Left lung (tissue), 14 donors: ENCODE measurements at places on chromosomes 6 and 20.

DNA sequence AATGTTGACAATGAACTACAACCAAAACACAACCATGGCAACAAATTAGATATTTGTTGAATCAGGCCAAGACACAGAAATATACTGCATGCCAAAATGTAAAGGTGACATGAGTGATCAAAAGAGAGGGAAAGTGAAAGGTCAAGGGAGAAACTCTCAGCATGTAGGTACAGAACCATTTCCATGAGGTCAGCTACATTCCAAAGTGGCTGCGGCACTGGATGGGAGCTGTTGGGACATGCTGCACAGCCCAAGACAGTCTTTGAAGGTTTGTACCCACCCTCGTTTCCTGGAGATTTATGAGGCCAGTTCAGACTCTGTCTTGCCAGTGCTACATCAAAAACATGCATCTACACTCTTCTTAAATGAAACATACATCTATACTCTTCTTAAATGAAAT, 579.9 kb downstream of the BMP2 start:
- DNase-seq, result no peak

- DNase-seq, result no peak
These were observed 16.0 kb downstream of the SOD2 start for GRCh38 chr6:159676890-159677505.

GRCh38 chr20:43961541-43962471, 47.2 kb downstream of the TOX2 start:
- DNase-seq, result no peak

GRCh38 chr6:96236471-96236870, 220.7 kb downstream of the FUT9 start:
- no peak for DNase-seq

DNA sequence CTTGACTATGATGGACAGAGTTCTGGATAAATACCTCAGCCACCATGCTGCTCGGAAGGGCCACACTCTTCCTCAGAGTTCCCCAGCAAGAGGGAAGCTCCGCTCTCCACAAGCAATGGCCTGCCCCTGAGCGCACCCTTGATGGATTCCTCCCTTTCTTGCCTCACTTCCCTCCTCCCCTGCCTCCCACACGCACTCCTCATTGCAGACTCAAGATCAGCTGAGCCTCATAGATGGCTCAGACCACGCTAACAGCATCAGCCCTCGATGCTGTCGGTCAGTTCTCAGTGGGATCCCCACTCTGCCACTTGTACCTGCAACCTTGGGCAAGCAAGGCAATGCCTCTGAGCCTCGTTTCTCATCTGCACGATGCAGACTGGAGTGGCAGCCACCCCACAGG, 123.3 kb downstream of the BMP7 start:
- no peak for DNase-seq

DNA sequence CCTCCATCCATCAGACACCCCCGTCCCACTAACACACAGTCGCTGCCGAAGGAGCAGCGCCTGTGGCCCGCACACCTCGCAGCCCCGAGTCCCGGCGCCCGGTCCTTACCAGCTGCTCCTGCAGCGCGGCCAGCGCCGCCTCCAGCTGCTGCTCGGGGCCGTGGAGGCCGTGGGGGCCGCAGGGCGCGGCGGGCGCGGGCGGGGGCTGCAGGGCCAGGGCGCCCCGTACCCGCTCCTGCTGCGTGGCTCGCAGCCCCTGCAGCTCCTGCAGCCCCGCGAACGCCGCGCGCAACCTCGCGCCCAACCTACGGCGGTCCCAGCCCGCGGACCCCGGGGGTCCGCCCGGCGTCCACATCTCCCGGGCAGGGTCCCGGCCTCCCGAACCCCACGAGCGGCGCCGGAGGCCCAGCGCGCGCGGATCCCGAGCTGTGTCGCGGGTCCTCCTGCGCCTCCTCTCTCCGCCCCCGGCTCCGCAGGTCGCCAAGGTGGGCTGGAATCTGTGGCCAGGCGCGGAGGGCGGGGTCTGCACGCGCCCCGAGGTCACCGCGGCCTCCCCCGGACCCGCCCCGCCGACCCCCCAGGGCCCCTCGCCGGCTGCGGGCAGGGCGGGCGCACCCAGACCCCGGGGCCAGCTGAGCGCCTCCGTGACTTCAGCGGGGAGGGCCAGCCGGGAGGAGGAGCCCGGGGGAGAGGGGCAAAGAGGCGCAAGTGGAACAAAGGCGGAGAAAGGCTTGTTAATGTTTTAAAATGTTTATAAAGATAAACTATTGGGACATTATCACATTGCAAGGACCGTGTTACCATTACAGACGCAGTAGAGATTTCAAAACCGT, at the start of gene DACT2:
DACT2 (minus strand) TSS at position 499 of the 833 bp plus-strand sequence; CDS start at position 355, 144 bp downstream.
- DNase-seq, result peak; percentile 26

DNA sequence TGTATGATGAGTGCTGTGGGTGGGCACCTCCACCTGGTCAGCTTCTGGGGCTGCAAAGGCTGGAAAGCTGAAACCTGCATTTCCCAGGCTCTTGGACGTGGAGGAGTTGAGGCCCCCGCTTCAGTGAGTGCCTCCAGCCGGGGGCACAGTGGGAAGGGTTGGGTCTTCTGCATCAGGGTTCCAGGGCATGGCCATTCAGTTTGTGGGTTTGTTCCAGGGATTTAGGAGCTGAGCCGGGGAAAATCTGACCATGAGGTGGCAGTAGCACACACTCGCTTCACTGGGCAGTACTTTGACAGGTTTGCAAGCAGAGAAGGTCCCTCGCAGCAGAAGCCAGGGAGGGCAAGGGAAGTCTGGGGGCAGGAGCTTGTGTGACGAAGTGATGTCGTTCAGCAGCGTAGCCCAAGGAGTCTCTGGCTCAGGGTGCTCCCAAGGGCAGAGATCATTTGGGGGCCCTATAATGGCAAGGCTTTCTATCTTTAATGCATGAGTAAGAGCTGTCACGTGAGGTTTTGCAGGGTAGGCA, 69.5 kb upstream of the SULF2 start:
- no peak for DNase-seq

DNA sequence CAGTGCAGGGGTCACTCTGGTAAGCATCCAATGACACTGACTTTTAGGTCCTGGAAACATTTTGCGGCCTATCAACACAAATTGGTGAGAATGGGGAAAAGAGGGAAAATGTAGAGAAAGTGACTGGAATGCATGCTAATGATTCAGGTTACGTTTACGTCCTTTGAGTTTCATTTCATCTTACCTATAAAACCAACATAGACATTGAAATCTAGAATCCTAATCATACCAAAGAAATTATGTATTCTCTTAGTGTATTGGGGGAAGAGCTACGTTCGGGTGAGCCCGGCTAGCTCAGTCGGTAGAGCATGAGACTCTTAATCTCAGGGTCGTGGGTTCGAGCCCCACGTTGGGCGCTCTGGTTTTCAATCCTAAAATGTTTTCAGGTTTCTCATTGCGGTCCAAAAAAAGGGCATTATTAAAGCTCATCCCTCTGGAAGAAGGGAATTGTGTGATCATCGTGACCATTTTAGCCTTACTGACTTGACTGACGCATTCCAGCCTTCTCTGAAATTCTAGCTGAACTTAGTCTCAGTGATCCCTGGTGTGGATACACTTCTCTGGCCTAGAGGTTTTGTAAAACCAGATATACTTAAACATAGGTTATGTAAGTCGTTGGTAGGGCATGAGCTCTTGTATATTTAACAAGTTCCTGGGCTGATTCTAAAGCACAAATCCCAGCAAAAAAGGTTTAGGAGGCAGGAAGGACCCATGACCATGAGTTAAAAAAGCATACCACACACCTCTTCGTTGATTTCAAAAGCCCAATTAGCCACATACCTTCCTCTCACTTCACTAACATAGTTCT, 18.3 kb downstream of the HMGN4 start:
- DNase-seq, result no peak

- DNase-seq, result no peak
These were observed 120.0 kb upstream of the RREB1 start for GRCh38 chr6:6987749-6988148.

- DNase-seq, result no peak
These were observed 64.2 kb upstream of the INSM1 start for GRCh38 chr20:20303742-20304141.

DNA sequence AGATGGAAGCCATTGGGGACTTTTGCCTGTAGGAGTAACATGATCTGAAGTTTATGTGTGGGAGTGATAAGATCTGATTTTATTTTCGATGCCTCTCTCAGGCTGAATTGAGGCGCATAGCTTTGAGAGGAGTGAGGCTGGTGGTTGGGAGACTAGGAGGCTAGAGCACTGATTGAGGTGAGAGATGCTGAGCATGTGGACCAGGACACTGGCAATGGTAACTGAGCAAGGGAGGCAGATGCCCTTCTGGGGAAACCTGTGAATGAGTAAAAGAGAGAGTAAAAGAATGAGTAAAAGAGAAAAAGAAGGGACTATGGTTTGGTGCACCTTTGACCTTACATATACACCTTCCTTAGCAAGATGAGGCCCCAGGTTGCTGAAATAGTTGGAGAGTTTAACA, 3.0 kb downstream of the RRP36 start:
- DNase-seq, result no peak

- no peak for DNase-seq
These were observed 468.7 kb upstream of the ID4 start for GRCh38 chr6:19368511-19368910.

GRCh38 chr20:62533591-62534495, 58.0 kb upstream of the GATA5 start:
- no peak for DNase-seq

GRCh38 chr6:150759483-150759882, 106.0 kb upstream of the MTHFD1L start:
- no peak for DNase-seq

DNA sequence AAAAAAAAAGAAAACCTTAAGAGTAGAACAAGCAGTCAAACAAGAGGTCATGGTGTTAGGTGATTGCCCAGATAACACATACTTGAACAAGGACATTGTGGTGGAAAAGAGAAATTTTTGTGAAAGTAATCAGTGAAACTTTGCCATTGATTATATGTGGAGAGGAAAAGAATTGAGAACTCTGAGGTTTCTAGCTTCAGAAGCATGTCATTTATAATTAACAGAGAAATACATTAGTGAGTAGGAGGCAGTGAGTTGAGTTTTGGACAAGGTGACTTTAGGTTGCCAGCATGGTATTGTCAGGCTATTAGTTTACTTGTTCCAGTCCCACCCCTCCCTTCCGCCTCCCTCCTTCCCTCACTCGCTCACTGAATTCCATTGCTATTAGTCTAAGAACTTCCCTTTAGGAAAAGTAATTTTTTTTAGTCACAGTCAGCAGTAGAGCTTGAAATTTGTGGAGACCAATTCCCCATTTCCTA, 17.2 kb downstream of the TAB2 start:
- DNase-seq, result no peak

DNA sequence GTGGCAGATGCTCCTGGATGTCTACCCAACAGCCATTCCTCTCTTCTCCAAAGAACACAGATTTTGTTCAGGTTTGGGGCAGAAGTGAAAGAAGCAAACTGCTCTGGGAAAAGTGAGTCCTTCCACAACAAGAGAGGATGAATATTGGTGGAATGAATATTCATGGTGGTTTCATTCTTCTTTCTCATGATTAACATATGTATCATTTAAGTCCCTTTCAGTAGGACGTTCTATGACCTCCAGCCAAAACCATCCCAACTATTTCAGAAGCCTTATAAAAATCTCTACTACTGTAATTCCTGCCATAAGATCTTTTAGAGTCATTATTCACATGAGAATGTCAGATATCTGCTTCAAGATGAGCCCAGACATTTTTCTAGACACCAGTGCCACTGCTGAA, 44.4 kb downstream of the MDN1 start:
- DNase-seq, result no peak

DNA sequence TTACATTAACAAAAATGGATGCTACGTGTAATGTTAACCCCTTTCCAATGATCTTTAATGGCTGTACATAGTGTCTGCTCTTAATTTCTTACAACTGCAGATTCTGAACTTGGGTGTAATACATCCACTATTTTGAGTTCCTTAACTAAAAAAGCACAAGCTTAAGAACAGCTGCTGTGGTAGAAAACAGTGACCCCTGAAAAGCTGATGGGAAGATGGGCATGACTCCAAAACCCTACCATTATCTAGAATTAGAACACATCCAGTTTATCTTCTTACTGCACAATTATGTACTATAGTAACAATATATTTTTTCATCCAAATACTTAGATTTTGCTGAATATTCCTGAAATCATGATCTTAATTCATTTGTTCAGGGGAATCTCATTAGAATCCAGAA, 49.3 kb downstream of the LYRM4 start:
- DNase-seq, result no peak

DNA sequence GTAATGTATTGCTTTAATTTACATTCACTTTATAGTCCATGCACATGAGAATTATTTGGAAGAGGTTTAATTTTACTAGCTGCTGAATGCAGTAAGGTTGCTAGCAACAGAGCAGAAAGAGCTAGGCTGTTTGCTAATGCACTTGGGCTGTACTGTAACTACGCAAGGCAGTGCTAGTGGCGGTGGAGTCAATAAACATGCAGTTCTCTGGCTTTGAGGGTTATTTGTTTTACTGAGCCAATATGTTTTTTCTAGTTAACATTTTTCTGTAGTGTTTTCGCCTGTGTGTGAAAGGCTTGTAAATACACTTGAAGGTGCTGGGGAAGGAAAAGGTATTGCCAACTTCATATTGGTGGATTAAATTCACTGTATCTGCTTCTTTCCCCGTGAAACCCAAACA, 112.8 kb downstream of the BTBD3 start:
- no peak for DNase-seq

- DNase-seq, result no peak
These were observed 38.7 kb downstream of the ZNF133 start for GRCh38 chr20:18326990-18327389.

DNA sequence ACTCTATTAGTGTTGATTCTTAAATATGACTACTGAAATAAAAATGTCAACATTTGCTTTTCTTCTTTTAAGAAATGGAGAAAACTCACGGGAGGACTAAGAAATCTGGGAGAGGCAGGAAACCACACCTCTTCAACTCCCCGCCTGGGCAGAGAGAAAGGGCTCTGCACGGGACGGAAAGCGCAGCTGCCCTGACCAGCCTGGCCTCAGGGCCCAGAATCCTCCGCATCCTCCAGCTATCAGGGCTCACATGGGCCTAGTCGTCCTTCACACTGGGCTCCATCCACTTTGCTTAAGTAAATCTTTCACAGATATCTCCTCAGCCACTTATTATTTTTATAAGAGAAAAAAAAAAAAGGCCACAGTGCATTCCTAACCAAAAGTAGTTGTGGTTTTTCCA, 215.1 kb downstream of the TBXT start:
- DNase-seq, result no peak

DNA sequence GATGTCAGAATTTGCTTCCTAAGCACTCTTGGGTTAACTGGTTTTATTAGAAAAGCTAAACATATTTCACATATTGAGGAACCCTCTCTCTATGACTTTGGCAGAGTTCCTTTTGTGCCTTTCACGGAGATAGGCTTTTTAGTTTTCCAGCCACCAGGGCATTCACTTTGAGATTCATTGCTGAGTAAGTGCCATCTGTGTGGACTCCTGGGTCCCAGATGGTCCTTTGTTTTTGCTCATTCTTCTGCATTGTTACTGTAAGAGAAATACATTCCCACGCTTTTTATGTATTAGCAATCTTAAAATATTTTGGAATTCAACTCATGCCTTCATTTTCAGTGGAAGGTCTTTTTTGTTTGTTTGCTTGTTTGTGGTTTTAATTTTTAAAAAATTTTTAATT, 76.3 kb upstream of the PHACTR2 start:
- DNase-seq, result no peak
